ENCODE measurements at places on chromosomes 2 and 18.

DNA sequence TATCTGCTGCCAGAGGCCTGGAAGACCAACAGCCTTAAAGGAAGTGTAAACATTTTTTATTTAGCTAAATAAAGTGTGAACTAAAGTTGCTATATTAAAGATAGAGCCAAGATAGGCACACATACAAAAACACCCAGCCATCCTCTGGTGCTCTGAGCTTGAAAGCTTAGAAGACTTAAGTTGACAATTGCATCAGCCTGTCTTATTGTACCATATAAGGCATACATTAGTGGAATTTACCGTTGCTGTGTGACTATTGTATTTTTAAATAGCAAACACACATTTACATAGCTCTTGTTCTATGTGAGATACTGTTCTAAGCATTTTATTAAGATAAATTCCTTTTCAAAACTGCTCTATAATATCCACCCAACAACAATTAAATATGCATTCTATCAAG is 736.6 kb upstream of the ZEB2 start:
- no peak for DNase-seq

DNA sequence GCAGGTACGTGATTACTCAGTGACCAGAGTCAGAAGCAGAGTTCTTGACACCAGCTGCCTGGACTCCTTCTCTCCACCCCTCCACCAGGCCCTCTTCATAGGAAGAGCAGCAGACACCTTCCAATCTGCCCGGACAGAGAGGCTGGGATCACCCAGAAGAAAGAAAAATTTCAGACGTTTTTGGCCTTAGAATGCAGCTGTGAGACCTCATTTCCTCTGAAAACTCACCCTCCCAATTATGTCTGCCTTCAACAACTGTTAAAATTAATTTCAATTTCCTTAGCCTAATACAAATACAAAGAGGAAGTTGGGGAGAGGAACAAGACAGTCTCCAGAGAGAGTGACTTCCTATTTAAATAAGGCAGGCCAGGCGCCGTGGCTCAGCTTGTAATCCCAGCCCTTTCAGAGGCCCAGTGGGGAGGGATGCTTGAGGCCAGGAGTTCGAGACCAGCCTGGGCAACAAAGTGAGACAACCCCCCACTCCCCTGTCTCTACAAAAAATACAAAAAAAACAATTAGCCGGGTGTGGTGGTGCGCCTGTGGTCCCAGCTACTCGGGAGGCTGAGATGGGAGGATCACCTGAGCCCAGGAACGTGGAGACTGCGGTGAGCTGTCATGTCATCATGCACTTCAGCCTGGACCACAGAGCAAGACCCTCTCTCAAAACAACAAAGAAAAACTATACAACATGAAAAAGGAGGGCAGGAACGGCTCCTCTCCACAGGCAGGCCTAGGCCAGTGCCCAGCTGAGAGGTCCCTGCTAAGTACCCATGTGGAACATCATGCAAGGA is 1.6 kb downstream of the SLC66A2 start:
- peak; percentile 49 for DNase-seq

DNA sequence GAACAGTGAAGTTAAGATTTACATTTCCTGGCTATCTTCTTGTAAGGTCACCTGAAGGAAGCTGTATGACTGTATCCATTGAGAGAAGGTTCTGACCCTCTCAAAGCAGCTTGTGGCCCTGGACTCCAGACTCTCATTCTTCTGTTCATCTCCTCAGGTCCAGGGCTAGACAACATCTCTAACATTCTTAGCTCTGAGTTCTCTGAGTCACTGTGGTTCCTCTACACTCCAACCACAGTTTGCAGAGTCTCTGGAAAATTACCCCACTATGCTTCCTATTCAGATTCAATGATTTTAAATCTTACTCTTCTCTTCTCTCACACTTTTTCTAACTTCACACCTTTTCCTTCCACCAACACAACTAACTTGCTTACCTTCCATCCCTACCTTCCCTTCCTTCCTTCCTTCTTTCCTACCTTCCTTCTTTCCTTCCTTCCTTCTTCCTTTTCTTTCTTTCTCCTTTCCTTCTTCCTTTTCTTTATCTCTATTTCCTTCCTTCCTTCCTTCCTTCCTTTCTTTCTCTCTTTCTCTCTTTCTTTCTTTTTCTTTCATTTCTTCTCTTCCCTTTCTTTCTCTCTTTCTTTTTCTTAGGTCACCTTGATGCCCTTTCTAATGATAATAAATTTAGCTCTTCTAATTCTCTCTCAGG is 824.3 kb upstream of the ZEB2 start:
- no peak for DNase-seq

DNA sequence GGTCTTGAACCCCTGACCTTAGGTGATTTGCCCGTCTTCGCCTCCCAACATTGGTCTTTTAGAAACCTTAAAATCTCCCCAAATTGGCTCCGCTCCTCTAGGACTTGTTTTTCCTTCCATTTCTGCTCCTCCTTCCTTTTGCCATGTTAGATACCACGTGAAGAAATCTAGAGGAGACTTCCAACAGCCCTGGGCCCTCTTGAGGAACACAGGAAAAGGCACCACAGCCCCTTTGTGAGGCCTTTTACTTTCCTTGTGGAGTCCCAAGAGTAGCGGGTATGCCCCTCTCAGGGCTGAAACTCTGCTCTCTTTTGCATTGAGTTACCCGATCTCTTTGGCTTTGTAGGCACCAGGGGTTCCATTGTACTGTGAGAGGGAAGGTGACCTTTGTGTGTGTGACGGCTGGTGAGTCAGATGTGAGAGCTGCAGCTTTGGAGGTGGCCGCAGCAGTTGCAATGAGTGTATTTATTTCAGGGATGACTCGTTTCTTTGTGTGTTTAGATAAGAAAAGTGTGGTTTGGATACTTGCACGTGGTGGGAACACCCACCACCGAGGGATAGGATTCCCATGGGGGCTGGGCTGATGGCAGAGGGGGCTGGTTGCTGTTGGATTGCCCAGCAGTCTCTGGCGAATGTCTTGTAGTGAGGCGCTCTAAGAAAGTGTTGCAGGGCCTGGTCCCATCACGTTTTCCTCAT is 218.4 kb upstream of the HS6ST1 start:
- no peak for DNase-seq

DNA sequence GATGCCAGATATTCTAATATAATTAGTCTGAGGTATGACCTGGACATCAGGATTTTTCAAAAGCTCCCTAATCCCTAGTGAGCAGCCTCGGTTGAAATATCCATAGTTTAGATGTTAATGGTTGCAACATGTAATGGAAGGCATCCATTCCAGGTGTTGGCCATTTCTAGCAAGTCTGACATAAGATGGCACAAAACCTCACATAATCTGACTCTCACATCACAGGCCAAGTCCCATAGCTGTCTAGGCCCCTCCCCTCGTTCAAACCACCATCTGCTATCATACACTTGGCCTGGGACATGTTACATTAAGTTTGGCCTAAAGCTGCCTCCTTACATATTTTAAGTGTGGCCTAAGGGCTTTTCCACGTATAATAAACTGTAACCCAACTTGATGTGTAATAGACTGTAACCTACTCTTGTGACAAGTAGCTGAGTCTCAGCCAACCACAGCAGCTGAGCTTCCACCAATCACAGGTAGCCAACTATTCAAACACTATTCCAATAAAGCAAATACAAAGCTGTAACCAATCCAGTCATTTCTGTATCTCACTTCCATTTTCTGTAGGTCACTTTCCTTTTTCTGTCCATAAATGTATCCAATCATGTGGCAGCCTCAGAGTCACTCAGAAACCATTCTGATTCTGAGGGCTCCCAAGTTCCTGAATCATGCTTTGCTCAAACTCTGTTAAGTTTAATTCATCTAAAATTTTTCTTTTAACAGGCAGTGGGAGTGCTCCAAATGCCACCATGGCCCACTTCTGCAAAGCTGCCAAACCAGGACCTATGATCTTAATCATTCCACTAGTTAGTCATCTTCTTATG is 59.4 kb downstream of the ADD2 start:
- no peak for DNase-seq

DNA sequence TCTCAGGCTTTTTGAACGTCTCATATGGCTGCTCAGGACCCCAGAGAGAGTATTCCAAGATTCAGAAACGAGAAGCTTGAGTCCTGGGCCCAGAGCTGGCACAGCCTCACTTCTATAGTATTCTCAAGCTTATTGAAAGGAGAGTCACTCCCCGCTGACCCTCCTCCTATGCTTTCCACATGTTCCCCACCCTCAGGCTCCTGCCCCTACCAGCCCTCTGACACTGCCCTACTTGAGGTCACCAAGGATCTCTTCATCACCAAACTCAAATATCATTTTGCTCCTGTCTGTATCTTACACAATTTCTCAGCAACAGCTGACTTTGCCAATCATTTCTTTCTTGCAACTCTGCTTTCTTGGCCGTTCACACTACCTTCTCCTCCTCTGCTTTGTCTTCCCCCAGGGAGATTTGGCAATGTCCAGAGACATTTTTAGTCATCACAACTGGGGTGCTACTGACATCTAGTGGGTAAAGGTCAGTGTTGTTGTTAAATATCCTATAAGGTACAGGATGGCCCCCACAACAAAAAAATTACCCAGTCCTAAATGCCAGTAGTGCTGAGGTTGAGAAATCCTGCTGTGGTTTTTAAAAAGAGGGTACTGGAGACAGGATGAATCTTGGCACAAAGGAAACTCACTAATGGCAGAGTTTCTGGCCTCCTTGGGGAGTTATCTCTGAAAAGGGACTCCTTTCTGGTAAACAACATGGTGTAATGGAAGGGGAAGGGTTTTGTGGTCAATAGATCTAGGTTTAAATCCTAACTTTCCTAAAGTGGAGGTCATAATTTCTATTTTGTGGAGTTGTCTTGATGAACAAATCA is 26.9 kb upstream of the INSIG2 start:
- peak; percentile 11 for DNase-seq

DNA sequence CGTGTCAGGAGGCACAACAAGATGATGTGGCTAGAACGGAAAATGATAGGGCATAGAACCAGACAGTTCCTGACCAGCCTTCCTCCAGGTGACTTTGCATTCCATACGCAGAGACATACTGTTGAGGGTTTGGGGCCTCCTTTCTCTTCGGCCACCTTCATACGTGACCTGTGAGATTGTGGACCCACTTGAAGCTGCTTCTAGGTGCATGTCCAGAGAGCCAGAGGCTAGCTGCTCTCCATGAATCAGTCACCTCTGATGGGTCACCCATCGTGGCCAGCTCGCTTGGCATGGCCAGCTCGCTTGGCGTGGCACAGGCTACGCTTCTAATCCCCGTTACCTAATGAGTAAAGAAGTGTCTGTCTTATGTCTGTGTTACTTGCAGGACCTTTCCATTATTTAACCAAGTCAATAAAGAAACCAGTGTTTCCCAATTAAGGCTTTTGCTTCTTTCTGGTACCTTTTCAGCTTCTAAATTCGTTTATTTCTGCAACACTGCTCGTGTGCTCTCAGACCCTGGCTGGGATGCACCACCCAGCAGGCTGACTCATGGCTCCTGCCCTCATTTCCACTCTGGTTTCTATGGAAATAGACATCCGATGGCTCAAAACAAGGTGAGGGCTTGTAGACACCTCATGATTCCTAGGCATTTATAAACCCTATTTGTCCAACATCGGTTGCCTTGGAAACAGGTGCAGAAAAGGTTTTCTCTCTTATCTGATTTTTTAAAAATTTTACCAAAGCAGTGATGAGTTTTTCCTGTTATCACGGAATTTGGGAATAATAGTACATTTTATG is 86.7 kb upstream of the B3GNT7 start:
- DNase-seq = no peak

DNA sequence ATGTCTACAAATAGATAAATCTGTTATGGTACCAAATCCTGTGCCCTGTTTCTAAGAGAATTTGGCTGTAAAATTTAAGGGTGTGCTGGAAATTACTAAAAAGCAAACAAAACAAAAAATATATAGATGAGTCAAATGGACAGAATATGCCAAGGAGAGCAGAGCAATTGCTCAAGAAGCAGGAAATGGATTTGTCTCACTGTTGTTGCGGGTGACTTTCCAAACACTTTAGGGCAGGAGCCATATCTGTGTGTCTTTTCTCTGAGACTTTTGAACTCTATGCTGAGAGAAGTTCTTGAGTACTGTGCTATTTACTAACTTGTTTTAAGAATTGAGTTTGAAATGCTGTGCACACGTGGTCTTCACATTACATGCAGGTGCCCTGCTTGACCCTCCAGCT is 221.7 kb downstream of the PHLPP1 start:
- no peak for DNase-seq

GRCh38 chr2:241739651-241740050 is 5.2 kb downstream of the D2HGDH start:
- DNase-seq = no peak

DNA sequence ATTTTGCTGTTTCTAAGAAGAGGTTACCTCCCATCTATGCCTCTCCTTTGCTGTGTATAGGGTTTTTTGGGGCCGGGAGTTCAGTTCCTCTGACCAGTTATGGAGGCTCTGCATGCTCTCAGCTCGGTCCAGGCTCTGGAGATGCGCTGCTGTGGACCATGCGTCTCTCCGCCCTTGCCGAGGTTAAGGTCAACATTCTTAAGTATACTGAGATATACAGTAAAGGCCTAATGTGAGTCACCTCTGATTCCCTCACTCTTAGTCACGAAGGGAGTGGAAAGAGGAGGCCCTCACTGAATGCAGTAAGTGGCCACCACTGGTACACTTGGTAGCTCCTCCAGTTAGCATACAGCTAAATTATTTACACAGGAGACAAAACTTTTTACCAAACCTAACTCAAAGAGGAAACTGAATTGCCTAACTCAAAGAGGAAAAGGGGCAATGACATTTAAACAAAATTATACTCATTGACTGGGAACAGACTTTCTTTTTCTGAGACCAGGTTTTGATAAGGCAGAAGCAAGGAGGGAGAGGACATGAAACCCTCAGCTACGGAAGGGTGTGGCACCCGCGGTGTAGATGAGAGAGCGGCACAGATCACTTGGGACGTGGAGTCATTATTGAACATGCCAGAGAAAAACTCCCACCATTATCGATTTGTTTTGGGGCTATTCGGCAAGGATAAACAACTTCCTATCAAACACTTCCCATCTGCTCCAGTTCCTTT is 98.7 kb downstream of the COPS8 start:
- DNase-seq = no peak

DNA sequence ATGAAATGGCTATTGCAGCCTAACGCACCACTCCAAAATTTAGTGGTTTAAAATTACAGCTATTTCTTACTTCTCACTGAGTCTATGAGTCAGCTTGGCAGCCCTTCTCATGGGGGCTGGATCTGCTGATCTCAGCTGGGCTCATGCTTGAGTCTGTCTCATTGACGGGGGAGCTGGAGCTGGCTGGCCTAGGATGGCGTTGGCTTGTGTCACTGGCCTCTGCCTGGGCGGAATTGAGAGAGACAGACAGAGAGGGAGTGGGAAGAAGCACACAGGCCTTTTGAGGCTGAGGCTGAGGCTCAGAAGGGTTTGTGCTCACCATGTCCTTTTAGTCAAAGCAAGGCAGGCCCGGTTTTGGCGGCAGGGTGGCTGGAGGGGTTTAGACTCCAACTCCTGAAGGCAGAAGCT is 412.1 kb upstream of the MYT1L start:
- no peak for DNase-seq

Data from GM13976 (cell line).